ENCODE measurements at places on chromosomes 7 and 10.

DNA sequence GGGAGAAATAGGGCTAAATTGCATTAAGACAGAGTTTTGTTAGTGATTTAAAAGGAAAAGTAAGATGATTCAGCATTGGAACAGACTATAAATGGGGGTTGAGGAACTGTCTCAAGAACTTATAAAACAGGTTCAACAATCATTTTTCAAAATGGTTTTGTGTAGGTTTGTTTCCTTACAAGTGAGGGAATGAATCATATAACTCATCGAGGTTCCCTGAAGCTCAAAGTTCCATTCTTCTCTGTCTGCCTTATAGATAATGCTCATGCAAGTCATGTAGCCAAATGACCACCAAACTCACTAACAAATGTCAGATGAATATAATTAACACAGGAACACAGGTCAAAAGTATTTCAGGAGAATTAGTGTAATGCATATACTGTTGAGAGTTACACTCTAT, 27.7 kb downstream of the ADAM22 start:
- no peak for DNase-seq

GRCh38 chr10:32454148-32454547, 8.2 kb downstream of the CCDC7 start:
- DNase-seq = no peak

DNA sequence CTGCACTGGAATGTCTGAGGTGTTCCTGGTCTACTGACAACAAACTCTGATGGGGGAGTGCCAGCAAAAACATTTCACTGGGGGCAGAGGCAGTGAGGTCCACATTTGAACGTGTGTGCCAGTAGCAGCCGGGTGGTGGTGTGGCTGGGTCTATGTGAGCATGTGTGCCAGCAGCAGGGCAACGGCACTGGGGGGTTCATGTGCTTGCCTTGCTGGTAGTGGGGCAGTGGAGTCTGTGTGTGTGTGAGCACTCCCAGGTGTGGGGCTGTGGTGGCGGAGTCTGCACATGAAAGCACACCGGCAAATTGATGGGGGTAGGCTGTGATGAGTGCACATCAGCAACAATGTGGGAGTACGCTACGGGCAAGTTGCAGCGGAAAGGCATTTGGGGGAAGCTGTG, 49.4 kb upstream of the SORCS1 start:
- no peak for DNase-seq

- DNase-seq = no peak
Measured at GRCh38 chr7:47771336-47771989, 176.8 kb downstream of the PKD1L1 start.

- DNase-seq = no peak
Measured at GRCh38 chr10:105875050-105875449, 1234.0 kb downstream of the SORCS3 start.

- DNase-seq = no peak
Measured at GRCh38 chr10:78035025-78035424, 1.4 kb downstream of the RPS24 start.

- peak; percentile 38 for DNase-seq
Measured at GRCh38 chr7:33423646-33424020, 294.3 kb downstream of the BBS9 start.

GRCh38 chr7:139118234-139118804, 8.8 kb upstream of the ZC3HAV1 start:
- peak; percentile 63 for DNase-seq

GRCh38 chr7:24757353-24758275, at the start of gene GSDME:
TSS of gene GSDME (minus strand) at chr7:24757464. CDS start at chr7:24749774, 7,690 bp downstream.
- DNase-seq = peak; percentile 45

GRCh38 chr10:6120691-6121090, 31.9 kb downstream of the RBM17 start:
- no peak for DNase-seq

- DNase-seq = no peak
Measured at GRCh38 chr7:120373174-120373573, 100.2 kb downstream of the KCND2 start.

GRCh38 chr10:44923611-44924010, 12.5 kb downstream of the TMEM72 start:
- DNase-seq = no peak

DNA sequence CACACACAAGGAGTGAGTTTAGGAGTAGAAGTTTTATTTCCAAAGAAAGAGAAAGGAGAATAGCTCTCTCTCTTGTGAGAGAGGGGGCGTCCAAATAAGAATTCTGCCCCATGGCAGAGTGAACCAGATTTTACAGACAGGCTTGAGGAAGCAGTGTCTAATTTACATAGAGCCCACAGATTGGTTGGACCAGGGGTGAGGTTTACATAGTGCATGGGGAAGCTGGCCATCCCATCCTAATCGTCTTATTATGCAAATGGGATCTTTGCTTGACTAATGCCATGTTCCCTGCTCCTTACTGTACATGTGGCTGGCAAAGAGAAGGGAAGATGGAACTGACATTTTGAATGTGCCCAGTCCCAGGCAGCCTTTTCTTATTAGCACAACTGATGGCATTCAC, 60.0 kb upstream of the ACSM6 start:
- DNase-seq = no peak

DNA sequence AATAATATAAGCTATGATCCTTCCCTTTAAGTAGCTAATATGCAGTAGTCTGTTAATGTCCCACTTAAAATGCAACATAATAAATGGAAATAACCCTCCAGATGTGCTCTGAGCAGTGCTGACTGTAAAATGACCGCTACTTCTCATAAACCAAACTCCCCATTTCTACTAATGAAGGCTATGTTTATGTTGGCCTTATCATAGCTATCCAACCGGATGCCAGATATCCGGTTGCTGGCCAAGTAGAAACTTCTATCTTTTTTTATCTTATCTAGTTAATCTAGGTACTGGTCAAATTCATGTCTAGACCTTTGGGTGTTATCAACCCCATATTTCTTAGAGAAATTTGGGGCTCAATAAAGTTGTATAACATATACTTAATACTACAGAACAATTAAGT, 56.6 kb downstream of the CHRM2 start:
- DNase-seq = no peak

- DNase-seq = no peak
Measured at GRCh38 chr7:45443263-45443662, 130.9 kb upstream of the ADCY1 start.

- DNase-seq = no peak
Measured at GRCh38 chr10:129028451-129028850, 438.6 kb upstream of the MGMT start.

- no peak for DNase-seq
Measured at GRCh38 chr7:1323178-1324027, 90.7 kb downstream of the UNCX start.

GRCh38 chr10:132711613-132712121, 74.3 kb downstream of the NKX6-2 start:
- DNase-seq = no peak

- no peak for DNase-seq
Measured at GRCh38 chr10:43971306-43971705, 322.6 kb upstream of the ZNF32 start.

- no peak for DNase-seq
Measured at GRCh38 chr10:78642269-78642816, 426.4 kb upstream of the ZMIZ1 start.

- DNase-seq = no peak
Measured at GRCh38 chr7:893686-894085, 17.3 kb downstream of the GET4 start.

GRCh38 chr7:133696056-133696455, 431.1 kb upstream of the LRGUK start:
- DNase-seq = no peak

DNA sequence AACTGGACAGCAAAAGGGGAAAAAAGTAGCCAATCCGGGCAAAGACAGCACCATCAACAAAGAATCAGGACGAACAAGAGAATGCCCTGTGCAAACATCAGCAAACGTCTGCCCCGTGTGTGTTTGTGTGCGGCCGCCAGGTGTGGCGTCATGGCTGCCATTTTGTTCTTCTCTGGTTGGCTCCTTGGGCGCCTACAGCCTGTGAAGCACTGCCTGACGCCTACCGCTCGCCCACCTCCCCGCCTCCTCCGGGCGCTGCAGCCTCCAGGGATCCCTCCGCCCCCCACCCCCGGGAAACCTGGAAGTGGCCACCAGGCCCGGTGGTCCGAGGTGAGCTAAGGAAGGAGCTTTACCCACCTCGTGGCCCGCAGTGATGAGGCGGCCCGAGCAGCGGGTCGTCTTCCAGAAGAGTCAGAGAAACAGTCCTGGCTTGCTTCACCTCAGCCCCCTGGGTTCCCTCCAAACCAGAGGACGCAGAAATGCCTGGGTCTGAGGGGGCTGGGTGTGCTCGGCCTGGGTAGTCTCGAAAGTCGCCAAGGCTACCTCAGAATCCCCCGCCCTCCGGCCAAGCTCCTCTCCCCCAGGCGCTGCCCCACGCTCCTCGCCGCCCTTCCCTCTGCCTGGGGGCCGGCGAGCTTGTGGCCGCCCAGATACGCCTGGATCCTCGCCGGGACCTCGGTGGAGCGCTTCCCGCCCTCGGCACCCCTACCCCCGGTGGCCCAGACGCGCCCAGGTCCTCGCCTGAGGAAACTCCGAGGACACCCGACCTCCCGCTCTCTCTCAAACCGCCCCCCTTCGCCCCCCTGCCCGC, 61.8 kb upstream of the IL6 start:
- DNase-seq = no peak

GRCh38 chr7:41188163-41189130, 514.4 kb downstream of the INHBA start:
- no peak for DNase-seq

- DNase-seq = no peak
Measured at GRCh38 chr7:152363798-152364197, 72.0 kb downstream of the KMT2C start.

DNA sequence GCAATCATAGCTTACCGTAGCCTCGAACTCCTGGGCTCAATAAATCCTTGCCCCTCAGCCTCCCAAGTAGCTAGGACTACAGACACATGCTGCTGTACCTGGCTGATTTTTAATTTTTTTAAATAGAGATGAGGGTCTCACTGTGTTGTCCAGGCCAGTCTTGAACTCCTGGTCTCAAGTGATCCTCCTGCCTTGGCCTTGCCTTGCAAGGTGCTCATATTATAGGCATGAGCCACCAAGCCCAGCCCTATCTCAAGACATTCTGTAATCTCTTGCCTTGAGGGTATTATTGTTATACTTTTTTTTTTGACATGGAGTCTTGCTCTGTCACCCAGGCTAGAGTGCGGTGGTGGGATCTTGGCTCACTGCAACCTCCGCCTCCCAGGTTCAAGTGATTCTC, 86.6 kb downstream of the PHTF2 start:
- DNase-seq = no peak

- no peak for DNase-seq
Measured at GRCh38 chr10:112880633-112881530, 69.2 kb upstream of the TCF7L2 start.

DNA sequence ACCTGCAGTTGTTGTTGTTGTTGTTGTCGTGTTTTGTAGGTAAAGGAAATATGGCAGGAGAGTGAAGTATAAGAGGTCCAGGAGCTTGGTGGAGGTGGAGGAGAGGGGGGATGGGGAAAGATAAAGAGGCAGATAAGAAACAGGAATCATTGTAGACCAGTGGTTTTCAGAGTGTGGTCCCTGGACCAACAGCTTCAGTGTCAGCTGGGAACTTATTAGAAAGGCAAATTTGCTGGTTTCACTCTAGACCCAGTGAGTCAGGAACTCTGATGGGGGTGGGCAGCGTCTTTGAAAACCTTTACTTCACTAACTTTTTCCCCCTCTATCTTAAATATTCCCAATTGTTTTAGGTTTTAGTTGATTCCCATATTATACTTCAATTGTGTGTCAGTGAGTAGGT, 241.5 kb downstream of the AUTS2 start:
- DNase-seq = no peak

DNA sequence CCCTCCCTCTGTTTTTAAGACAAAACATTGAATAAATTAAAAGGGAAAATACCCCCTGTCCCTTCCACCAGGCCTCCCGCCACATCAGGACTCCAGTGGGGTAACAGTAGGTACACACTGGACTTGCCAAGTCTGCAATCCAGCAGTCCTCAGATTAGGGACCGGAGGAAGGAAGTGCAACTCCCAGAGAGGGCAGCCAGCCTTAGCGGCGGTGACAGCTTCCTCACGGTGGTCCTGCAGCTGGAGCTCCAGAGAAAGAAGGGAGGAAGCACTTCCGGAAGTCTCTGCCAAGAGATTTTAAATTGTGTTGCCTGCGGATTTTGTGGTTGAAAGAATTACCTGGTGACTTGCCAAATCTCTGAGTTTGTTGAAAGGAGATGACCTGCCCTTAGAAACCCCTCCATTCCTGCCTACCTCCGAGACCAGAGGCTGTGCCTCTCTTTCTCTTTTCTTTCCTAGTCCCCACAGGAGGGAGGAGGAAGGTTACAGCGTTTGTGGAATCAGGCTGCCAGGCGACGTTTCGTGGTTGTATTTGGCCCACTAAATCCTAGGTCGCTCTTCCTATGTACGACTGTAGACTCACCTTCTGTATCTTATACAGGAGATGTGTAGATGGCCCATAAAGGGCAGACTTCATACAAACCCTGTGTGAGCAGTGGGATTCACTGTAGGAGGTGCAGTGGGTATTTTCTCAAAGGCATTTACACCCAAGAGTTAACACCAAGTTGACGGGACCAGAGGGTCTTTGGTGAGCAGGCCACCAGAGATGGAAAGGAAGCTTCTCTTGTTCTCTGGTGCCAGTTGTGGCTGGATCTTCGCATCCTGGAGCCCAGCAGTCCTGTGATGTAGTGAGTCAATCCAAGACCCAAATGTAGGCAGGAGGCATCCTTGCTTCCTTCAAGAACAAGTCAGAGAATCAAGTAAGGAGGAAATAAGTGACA, 77.9 kb downstream of the INSIG1 start:
- no peak for DNase-seq

DNA sequence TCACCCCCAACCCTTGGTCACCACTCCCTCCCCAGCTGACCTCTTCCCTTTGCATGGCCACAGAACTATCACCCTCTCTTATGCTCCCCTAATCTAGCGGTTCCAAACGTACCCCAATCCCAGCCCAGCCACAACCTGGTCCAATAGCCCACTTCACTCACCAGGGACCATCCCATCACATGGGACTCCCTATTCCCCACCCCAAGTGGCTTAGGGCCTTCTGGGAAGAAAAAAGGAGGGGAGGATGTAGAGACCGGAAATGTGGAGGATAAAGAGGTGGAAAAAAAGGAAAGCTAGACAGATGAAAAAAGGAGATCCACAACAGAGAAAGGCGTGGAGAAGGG, 30.3 kb upstream of the PAX2 start:
- DNase-seq = no peak

DNA sequence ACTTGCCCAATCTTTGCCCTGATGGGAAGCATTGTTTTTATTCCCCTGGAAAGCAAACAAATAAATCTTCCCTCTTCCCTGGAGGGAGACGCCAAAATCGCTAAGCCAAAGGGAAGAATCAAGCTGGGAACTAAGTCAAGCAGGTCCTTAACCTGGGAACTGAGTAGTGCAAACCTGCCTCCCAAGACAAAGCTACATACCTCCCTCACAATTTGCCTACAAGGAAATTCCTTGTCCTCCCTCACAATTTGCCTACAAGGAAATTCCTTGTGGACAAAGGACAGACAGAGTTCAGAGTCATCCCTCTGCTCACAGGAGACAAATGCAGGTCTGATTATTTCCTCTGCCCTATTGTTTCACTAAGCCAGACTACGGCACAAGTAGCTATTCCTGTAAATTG, 50.5 kb downstream of the SPOCK2 start:
- DNase-seq = no peak
